ENCODE measurements at places on chromosomes 3 and 15.
A peak's percentile ranks its signal among the peaks of the same experiment; 100 is the strongest.

DNA sequence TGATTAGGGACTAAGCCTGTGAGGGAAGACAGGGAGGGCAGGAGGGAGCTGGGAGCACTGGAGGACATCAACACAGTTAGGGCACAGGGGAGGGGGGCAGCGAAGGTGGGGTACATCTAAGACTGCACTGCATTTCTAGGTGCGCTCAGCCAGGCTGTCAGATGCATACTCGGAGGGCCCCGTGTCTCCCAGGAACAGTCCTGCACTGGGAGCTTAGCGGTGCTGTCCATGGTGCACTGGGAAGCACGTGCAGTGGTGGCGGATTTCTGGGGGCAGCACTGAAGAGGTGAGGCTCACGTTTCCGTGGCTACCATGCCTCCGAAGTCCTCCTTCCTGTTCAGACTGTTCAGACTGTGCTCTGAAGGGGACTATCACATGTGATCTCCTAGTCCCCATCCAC lies 54.4 kb downstream of the ROPN1B start:
- no peak for DNase-seq

GRCh38 chr3:48989796-48990635 lies at the start of gene P4HTM:
P4HTM (plus strand) TSS chr3:48990241; CDS start chr3:48990257, 16 bp downstream.
- DNase-seq, result peak; percentile 77

- no peak for DNase-seq
These were observed 58.8 kb downstream of the AMOTL2 start for GRCh38 chr3:134315286-134316106.

- DNase-seq, result no peak
These were observed 57.6 kb downstream of the BHLHE40 start for GRCh38 chr3:5036858-5037257.

DNA sequence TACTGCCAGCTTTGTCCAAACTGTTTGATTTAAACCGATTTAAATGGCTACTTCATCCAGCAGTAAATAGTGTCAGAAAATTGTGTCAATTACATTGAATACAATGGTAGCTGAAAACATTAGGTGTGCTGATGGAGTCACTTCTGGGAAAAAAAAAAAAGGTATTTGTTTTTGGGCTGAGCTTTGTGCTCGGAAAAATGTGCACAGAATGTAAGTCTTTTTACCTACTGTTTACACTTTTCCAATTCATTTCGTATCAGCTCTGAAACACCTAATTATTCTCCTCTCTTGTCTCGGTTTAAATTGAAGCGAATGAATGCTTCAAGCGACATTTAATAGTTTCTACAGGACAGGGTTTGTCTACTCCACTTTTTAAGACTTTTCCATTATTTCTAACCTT lies 1078.4 kb downstream of the ROBO1 start:
- DNase-seq, result no peak

- DNase-seq, result no peak
These were observed 3.9 kb downstream of the ZIC1 start for GRCh38 chr3:147412917-147413685.

DNA sequence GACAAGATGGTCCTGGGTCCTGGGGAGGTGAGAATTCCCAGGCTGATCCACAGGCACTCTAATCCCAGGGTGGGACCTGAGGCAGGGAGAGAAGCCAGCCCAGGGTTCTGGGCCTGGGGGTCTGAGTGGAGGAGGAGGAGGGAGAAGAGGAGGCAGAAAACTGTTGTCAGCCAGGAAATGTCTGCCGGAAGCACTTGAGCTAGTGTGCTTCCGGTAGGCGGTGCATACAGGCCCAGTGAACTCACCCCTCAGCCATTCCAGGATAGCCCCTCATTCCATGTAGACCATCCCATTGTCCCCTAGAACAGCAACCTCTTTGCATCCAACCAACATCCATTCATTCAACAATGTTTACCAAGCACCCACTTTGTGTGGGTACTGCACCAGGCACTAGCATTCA lies 47.9 kb upstream of the LCTL start:
- DNase-seq, result no peak

DNA sequence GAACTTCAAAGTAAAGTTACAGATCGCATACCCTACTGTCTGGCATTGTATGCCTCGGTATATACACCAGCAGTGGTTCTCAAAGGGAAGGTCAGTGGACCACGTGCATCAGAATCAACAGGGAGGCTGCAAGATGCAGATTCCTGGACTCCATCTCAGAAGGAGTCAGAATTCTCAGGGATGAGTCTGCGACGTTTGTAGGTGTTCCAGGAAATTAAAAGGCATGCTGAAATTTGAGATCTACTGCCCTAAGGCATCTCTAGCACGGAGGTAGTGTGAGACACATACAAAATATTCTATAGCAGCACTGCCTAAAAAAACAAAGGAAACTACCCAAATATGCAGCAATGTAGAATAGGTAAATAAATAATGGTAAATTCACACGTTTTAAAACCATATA lies 136.8 kb upstream of the BNIP2 start:
- DNase-seq, result no peak

GRCh38 chr15:25468611-25469010 lies 29.8 kb upstream of the UBE3A start:
- DNase-seq, result no peak

DNA sequence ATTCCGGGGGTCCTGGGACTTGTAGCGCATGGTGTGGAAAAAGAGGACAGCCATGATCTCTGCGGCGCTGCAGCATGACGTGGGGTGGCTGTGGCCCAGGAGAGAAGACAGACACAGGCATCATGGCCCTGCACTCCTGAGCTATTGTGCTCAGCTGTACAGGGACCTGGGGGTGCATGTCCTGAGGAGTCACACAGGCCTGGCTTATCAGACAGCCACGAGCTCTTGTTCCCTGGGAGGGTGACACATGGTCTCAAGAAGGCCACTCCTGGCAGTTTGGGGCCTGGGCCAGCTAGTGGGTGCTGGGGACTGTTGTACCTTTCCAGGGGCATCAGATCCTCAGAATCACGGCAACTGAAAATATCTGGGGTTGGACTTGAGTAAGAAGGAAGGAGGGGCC lies 13.7 kb downstream of the TKT start:
- DNase-seq, result no peak
